ENCODE measurements at places on chromosomes 2 and 18.

DNA sequence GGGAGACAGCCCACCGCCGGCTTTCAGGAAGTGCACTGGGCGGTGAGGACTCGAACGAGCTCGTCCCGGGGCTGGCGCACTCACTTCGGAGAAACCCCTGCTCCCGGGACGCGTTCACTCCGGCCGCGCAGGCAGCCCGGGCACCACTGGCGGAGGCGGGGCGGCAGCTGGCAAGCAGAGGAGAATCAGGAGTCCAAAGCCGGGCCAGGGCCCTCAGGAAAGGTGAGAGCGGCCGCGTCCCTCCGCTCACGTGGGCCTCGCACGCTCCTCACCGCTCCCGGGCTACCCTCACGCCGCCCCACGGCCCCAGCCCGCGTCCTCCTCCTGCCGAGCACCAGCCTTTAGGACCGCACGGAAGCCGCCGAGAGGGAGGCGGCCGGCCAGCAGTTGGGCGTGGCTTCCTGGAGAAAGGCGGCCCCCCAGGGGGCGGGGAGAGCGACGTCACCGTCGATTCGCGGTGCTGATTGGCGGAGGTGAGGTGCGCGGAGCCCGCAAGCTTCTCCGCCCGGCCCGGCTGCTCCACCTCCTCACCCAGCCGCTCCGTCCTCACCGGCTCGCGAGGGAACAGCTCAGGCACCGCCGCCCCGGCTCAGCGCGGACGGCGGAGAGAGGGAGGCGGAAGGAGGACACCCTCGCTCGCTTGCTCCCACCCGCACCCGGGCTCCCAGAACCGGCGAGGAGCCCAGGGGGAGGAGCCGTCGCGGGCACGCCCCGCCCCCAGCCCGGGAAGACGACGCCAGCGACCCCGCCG is at the start of gene ZCCHC2:
Gene ZCCHC2, plus strand, starts transcription at position 522 of the 751 bp plus-strand sequence. CDS start 400 bp downstream, outside the sequence.
- H3K27me3 ChIP-seq: no peaks in the 10 kb centered on the region
- H3K36me3 ChIP-seq: no peaks in the 10 kb centered on the region
- peak within 1 kb of the TSS; percentile 96 for H3K27ac ChIP-seq
- peak; percentile 86 for DNase-seq

- DNase-seq: no peak
- H3K27ac ChIP-seq: no peak overlapping the region
- no peaks in the 10 kb centered on the region for H3K27me3 ChIP-seq
- no peaks in the 10 kb centered on the region for H3K36me3 ChIP-seq
- H3K4me3 ChIP-seq: no peak overlapping the region
Observed at GRCh38 chr2:65586516-65586915, 154.1 kb upstream of the SPRED2 start.

GRCh38 chr2:24912523-24912922 is 7.5 kb downstream of the ADCY3 start:
- H3K4me1 ChIP-seq: peaks cover 6% of the 10 kb centered on the region
- H3K27ac ChIP-seq: no peak overlapping the region
- H3K4me3 ChIP-seq: no peak overlapping the region
- no peaks in the 10 kb centered on the region for H3K36me3 ChIP-seq
- no peak for DNase-seq

DNA sequence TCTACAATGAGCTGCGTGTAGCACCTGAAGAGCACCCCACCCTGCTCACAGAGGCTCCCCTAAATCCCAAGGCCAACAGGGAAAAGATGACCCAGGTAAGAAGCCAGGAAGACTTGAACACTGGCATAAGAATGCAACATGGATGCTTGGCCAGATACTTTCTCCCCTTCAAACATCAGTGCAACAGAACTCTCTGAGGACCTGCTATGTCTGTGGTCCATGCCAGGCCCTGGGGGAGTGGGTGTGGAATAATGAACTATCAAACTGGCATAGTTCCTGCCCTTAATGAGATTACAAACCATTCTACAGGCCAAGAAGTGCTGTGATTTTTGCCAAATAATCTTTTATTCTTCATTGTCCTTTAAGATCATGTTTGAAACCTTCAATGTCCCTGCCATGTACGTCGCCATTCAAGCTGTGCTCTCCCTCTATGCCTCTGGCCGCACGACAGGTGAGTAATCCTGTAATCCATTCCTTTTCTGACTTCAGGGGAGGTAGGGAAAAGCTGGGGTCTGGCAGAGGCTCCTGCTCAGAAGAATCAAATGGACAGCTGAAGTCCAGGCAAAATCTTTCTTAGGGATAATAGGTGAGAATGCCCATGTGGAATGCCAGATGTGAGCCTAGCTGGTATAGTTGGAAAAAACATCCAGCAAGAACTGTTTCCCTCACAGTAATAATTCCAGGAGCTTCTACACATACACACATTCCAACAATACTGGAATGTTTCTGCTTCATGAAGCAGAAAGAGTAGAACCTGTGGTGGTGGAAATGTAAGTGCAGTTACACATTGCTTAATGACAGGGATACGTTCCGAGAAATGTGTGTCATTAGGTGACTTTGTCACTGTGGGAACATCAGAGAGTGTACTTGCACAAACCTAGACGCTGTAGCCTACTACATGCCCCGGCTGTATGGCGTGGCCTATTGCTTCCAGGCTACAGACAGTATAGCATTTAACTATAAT is 16.2 kb downstream of the ACTG2 start:
- no peak overlapping the region for H3K4me3 ChIP-seq
- no peak for DNase-seq
- no peak overlapping the region for H3K27ac ChIP-seq
- H3K27me3 ChIP-seq: no peaks in the 10 kb centered on the region
- H3K36me3 ChIP-seq: peaks cover 38% of the 10 kb centered on the region

GRCh38 chr2:158731386-158731785 is 63.7 kb upstream of the DAPL1 start:
- no peak overlapping the region for H3K27ac ChIP-seq
- no peak overlapping the region for H3K4me3 ChIP-seq
- H3K27me3 ChIP-seq: no peaks in the 10 kb centered on the region
- no peak for DNase-seq
- H3K36me3 ChIP-seq: no peaks in the 10 kb centered on the region
- no peaks in the 10 kb centered on the region for H3K4me1 ChIP-seq

GRCh38 chr2:168353251-168353650 is 102.8 kb upstream of the CERS6 start:
- DNase-seq: no peak
- no peaks in the 10 kb centered on the region for H3K27me3 ChIP-seq
- H3K4me3 ChIP-seq: no peak overlapping the region
- H3K4me1 ChIP-seq: no peaks in the 10 kb centered on the region

DNA sequence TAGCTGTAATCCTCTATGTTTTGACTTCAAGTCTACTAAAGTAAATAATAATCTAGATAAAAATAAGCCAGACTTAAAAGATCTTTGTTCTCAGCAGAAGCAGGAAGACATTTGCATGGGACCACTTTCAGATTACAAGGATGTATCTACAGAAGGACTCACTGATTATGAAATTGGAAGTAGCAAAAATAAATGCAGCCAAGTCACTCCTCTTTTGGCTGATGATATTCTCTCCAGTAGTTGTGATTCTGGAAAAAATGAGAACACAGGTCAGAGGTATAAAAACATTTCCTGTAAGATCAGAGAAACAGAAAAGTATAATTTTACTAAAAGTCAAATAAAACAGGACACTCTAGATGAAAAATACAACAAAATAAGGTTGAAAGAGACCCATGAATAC is 338.4 kb downstream of the ZNF804A start:
- no peak overlapping the region for H3K27ac ChIP-seq
- no peak overlapping the region for H3K4me3 ChIP-seq
- no peaks in the 10 kb centered on the region for H3K36me3 ChIP-seq
- H3K4me1 ChIP-seq: no peaks in the 10 kb centered on the region

DNA sequence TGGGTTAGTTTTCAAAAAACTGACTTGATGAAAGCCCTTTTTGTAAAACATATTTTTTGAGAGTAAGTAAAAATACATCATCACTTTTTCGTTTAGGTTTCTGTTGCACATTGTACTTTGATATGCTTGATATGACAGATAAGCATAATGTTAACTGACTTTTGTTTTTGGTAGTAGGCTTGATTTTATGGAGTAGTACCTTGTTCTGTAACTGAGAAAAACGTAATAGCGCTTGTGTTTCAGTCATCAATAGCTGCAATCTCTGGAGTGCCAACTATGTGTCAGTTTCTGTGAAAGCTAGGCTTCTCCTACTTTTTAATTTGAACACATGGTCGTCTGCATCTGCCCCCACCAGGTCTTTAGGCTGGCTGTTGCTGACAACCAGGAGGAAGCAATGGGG is 1.3 kb downstream of the LCLAT1 start:
- no peak for DNase-seq
- H3K4me1 ChIP-seq: peaks cover 4% of the 10 kb centered on the region

DNA sequence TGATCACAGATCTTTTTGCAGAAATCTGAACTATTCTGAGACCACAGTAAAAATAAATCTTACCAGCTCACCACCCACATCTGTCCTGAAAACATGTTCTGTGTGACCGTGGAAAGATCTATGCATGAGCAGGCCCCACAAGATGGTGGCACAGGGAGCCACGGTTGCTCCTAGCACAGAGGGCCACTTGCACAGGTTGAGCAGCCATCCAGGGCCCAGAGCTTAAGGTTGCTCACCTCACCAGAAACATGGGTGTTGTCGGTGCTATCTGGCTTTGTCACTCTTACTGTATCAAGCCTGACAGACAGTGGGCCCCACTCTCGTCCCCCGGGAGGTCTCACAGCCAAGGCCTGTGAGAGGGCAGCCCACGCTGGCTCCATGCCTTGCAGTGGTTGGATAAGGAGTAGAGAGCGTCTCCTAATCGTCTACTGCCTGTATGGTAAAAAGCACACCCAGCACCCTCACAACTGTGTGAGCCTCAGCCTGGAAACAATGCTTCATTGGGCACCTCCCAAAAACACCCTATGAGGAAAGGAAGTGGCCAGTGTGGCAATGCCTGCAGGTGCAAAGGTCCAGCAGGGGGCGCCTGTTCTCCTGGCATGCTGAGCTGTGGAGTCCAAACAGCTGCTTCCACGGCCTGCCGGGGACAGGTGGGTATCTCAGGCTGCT is 19.6 kb downstream of the TUBB6 start:
- no peak overlapping the region for H3K4me3 ChIP-seq
- H3K27ac ChIP-seq: peak overlapping the region; percentile 30
- no peaks in the 10 kb centered on the region for H3K27me3 ChIP-seq

DNA sequence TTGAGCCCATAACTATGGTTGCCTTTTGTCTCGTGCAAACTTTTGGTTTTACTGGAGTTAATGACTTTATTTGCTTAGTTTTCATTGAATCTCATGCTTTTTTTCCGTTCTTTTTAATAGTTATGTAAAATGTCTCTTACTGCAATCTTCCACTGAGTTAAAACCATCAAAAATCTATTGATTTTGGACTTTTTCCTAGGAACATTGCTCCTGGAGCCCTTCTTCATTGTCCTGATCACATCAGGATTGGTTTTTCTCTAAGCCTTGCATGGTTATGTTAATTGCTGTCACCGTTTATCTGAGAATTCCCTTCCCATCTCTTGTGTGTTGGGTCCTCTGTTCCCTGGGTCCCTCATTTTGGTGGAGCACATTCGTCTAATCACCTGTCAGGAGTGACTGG is 125.5 kb downstream of the PARD3B start:
- H3K4me3 ChIP-seq: no peak overlapping the region
- H3K27me3 ChIP-seq: no peaks in the 10 kb centered on the region
- DNase-seq: no peak

DNA sequence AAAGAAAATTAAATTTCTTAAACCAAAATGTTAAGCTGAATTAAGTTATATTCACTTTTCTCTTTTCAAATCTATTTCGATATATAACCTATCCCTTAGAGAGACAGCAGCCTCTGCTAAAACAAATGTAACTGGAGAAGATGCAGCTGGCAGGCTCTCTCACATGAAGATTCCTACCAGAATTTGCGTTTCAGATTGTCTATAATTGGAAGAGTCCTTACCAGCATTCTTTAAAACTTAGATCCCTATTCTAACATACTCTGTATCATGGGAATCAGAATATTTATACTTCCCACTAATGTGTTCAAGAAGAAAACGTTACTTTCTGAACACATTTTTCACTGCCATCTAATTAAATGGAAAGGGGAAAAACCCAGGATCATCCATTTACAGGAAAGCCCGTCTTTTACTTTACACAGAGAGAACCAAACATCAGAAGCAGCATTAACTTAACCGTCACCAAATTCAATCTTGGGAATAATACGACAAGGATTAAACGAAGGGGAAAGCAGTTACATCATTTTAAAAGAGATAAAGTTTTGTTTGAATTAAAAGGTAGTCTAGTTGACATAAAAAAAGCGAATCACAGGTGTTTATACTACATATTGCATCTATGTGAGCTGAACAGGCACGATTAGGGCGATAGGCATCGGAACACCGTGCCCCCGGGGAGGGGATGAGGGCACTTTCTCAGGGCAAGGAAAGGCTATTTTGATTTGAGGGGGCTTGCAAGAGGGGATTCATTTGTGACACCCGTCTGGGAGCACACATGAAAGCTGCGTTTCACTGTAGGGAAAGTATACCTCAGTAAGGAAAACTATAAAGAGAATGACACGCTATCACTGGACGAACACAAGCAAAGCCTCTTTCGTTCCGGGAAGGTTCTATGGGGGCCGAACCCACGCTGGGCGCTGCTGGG is 1.3 kb downstream of the PTPN2 start:
- no peaks in the 10 kb centered on the region for H3K27me3 ChIP-seq
- DNase-seq: no peak
- peaks cover 5% of the 10 kb centered on the region for H3K4me1 ChIP-seq
- H3K36me3 ChIP-seq: no peaks in the 10 kb centered on the region

DNA sequence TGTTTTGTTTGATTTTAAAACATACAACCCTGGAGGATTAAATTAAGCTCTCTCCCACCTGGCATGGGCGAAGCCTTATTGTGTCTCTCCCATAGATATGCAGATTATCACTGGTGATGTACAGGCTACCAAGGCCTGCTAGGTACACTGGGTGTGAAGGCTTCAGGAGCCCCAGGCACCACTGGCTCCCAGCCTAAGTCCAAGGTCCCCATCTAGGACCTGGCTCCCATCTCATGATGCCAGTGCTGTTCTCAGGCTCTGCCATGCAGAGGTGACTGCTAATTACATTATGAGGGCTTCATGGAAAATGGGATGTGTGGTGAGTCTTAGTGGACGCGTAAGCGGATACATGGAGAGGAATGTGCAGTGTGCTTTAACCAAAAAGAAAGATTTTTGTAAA is 201.2 kb upstream of the KLHL29 start:
- no peaks in the 10 kb centered on the region for H3K36me3 ChIP-seq
- H3K4me1 ChIP-seq: no peaks in the 10 kb centered on the region
- H3K27me3 ChIP-seq: no peaks in the 10 kb centered on the region
- H3K4me3 ChIP-seq: no peak overlapping the region

DNA sequence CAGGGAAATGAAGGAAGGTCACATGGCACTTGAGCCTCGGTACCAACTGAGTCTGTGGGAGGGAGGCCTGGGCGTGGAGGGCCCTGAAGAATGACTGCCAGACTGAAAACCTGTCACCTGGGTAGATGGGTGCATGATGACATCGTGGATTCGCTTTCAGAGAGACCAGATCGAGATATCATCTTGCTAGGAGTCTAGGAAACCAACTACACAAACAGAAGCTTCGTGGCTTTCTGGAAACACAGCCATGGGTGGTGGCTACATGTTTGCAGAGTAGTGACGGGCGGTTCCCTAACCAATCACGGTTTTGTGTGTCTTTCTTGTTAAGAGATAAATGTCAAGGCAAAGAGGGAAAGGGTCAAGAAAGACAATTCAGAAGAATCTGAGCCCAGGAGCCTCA is 155.0 kb downstream of the EIPR1 start:
- H3K27ac ChIP-seq: no peak overlapping the region
- no peak for DNase-seq
- H3K4me1 ChIP-seq: no peaks in the 10 kb centered on the region
- no peak overlapping the region for H3K4me3 ChIP-seq

- H3K4me1 ChIP-seq: peaks cover 9% of the 10 kb centered on the region
- no peaks in the 10 kb centered on the region for H3K27me3 ChIP-seq
- DNase-seq: no peak
- no peak overlapping the region for H3K4me3 ChIP-seq
Observed at GRCh38 chr18:160831-161570, 2.6 kb downstream of the USP14 start.

GRCh38 chr2:206079699-206080465 is 6.1 kb downstream of the INO80D start:
- H3K36me3 ChIP-seq: no peaks in the 10 kb centered on the region
- H3K27ac ChIP-seq: no peak overlapping the region
- no peaks in the 10 kb centered on the region for H3K27me3 ChIP-seq
- no peaks in the 10 kb centered on the region for H3K4me1 ChIP-seq
